ENCODE measurements at places on chromosomes 4 and X.

DNA sequence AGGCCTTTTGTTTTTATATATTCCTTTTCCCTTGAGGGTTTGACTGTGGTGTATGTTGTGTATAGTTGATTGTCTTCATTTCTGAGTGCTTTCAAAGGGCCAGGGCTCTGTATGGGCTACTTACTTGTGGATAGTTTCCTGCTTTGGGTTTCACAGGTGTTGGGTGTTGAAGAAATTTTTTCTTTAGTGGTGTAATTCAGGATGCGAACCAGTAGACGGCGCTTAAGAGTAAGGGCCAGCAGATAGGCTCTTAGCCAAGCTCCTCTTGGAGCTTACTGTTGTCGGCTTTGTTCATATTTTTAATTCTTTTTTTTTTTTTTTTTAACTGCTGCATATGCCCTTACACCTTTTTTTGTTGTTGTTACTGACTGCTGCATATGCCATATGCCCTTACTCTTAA, 276.3 kb upstream of the GALNT7 start:
- DNase-seq = peak; percentile 5

- peak; percentile 27 for DNase-seq
These were observed 884.0 kb upstream of the INTU start for GRCh38 chr4:126748736-126749135.

- DNase-seq = no peak
These were observed 574 bp upstream of the MOB1B start for GRCh38 chr4:70901607-70901983.

DNA sequence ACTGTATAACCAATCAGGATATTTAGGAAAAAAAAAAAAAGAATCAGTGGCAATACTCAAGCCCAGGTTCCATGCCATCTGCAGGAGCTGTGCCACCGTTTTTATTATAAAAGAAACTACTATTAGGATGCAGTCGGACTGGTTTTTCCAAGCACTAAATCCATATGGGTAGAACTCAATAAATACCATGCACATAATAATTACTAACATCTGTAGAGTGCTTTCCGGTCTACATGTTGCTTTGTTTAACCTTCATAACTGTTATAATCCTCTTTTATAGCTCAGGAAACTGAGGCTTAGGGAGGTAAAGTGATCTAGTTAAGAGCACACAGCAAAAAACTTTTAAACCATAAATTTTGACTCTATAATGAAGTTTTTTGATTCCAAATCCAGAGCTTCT, 24.0 kb downstream of the ARSJ start:
- DNase-seq = no peak

DNA sequence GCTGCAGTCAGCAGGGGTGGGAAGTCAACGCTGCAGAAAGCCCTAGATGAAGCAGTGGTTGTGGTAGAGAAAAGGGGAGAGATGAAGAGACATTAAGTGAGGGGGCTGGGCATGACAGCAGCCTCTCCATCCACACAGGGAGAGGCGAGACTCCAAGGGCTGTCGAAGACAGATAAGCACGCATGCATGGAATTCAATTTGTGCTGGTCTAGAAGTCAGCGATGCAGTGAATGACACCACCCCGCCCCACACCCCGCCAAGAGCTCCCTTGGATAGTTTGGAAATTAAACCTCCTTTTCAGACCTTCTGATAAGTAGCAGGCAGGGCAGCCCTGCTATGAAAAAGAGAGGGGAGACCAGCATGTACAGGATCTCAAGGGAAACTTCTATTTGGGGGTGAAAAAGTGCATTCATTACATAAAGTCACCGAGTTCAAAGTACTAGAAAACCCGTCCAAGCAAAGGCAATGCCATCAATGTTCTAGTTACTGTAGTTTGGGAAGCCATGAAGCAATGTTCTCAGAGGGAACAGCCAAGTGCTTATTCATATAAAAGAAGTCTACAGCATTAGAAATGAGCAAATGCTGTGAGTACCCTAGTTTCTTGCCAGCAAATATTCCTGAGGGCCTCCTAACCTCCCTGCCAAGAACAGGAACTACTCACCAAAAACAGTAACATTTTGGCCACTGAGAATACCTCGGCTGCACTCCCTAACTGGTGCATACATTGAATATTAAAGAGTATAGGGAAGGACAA, 152.3 kb upstream of the ANXA10 start:
- no peak for DNase-seq

GRCh38 chr4:5137927-5138326, 86.6 kb downstream of the STK32B start:
- DNase-seq = no peak

GRCh38 chr4:153479101-153479500, 12.9 kb downstream of the TMEM131L start:
- DNase-seq = no peak

DNA sequence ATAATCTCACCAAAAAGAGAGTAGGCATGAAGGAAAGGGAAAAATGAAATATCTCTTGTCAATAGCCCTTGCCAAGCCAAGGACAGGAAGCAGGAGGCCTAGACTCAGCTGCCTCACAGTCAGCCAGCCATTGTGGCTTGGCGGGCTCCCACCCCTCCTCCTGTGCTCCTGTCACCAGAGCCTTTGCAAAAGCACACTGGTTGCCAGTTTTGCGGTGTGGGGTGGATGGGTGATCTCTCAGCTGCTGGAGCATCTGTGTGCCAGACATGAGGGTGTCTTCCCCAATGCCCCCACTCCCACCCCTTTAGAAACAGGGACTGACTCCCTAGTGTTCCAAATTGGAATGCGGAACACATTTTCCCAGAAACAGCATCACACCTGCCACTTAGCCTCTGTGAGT, 26.1 kb downstream of the ARHGEF6 start:
- no peak for DNase-seq

DNA sequence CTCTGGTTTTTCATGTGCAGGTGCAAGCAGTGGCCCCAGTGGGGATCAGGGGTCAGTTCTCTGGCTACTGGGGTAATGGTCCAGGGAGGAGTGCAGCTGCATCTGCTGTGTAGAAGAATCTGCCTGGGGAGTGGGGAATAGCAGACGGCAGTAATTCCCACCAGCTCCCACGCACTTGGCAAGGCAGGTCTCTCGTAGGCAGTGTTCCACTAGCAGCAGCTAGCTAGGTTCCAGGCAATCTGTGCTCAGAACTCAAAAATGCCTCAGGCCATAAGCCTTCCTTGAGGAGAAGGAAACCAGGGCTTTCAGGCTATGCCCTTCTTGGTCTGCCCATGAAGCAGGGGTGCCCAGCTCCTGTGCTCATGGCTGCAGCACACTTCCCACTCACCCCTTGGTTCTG, 38.8 kb downstream of the DCLK2 start:
- DNase-seq = no peak

GRCh38 chrX:117120700-117121099, 657.9 kb upstream of the CT83 start:
- no peak for DNase-seq

DNA sequence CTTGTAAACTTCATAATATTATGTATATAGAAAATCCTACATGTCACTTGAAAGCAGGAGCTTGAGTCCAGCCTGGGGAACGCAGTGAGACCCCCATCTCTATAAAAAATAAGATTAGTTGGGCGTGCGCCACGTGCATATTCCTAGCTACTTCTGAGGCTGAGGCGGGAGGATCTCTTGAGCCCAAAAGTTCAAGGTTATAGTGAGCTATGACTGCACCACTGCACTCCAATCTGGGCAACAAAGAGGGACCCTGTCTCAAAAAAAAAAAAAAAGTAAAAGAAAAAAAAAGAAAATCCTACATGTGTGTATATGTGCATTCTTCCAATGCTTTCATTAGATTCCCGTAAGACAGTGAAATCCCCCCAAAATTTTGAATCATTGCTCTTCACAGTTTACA, 1.7 kb downstream of the SEC31A start:
- no peak for DNase-seq

- peak; percentile 87 for DNase-seq
These were observed 32.5 kb downstream of the DLG3 start for GRCh38 chrX:70476934-70477733.

DNA sequence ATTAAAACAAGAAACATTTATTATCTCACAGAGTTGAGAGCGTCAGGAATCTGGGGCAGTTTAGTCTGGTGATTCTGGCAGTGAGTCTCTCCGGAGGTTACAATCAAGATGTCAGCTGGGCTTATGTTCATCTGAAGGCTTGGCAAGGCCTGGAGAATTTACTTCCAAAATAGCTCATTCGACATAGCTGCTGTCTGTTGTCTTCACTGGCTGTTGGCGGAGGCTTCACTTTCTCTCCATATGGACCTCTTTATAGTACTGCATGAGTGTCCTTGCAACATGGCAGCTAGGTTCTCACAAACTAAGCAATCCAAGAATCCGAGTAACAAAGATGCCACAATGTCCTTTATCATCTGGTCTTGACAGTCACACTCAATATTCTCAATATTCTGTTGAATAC, 70.2 kb upstream of the ADGRL3 start:
- no peak for DNase-seq

GRCh38 chr4:48321312-48321711, 20.0 kb upstream of the SLAIN2 start:
- DNase-seq = no peak

DNA sequence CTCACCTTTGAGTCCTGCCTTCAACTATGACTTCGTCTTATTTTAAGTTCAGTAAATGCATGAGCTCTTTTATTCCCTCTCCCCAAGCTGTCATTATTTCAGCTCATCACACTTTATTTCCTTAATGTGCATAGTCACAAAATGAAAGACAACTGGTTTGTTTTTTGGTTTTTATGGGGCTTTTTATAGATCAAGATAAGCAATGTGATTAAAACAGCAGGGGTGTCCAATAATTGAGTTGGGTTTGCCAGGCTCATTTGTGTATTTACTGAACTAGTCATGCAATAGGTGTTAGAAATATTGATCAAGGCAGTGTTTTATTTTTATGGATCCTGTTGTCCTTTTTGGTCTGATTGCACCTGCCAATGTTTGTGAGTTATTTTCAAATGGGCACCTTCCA, 102.2 kb downstream of the FRMPD4 start:
- no peak for DNase-seq

DNA sequence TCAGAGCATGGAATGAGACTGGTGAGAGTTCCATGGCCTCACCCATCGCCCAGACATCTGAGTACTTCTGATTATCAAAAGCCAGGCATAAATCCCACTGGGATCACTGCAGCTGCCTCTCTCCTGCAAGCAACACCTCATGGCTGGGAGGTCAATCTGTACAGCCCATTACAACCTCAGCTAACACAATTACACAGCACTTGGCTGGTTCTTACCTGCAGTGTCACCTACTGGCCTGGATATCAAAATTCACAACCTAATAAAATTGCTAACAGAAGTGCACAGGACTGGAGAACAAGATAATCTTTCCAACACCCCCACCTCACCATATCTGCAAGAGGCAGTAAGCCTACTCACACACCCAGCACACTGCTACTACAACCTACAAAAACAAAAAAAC, 341.7 kb upstream of the NDST3 start:
- no peak for DNase-seq

- no peak for DNase-seq
These were observed 7.2 kb upstream of the PUDP start for GRCh38 chrX:7155163-7155562.

GRCh38 chrX:9842541-9842940, 56.3 kb downstream of the SHROOM2 start:
- peak; percentile 27 for DNase-seq

DNA sequence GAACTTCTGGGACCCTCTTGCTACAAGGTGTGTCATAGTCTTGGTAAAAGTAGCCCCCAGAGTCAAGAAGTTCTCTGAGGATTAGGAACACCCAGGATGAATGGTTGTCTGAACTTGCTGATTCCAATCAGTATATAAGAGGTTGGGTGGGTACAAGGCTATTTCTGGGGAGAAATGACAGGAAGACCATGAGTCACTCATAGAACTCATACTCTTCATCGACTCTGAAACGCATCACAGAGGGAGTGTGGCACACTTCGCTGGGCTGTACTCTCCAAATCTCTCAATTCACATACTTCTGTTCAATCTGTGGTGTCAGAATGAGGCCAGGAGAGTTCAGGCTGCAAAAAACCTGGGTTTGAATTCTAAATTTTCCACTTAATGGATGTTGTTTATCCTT, 193.2 kb upstream of the LEF1 start:
- peak; percentile 36 for DNase-seq

- DNase-seq = no peak
These were observed 89.3 kb downstream of the GPR143 start for GRCh38 chrX:9676306-9676705.

GRCh38 chr4:38920677-38921076, 53.1 kb downstream of the FAM114A1 start:
- DNase-seq = no peak

DNA sequence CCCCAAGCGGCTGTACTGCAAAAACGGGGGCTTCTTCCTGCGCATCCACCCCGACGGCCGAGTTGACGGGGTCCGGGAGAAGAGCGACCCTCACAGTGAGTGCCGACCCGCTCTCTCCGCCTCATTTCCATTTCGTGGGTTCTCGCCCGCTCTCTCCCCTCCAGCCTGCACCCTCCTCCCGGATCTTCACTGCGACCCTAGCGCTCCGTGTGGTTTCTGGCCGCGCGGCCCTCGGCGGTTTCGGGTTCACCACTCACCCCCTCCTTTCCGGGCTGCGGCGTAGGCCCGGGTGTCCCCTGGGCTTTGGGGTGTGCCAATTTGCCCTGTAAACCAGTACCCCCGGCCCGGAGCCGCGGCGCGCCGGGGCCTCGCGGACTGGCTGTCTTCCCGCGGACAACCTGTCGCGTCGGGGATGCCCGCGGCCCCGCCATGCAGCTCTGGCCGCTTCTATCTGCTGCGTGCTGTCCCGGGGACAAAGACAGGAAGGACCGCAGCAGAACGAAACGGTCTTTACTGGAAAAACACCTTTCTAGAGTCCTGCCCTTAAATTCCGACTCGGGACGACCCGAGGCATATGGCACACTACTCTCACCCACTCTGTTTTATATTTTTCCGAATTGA, 737 bp downstream of the FGF2 start:
- peak; percentile 62 for DNase-seq

Measured in mesenchymal stem cell (in vitro differentiated cells and primary cell).